ENCODE measurements at places on chromosomes 5 and 9.

GRCh38 chr5:50406877-50407276 is 34.2 kb downstream of the EMB start:
- DNase-seq: no peak

DNA sequence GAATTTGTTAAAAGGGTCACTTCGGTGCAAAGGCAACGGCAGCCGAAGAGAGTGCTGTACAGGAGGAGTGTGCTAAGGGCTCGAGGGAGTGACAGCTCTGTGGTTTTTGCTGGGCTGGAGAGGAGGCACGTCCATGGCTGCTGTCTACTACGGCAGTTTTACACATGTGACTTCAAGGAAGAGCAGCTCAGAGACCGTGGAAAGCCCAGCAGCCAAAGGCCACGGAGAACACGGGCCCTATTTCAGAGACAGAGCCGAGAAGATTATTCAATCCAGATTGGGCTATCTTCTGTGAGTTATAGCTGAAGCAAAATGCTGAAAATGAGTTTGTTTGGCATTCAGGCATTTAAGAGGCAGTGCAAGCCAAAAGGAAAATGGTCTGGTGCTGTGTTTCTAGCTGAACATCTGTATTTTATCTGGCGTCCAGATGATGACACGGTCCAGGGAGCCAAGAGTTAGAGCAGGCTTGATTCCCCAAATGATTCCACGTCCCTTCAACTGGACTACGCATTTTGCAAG is 96.4 kb downstream of the RFK start:
- DNase-seq: no peak

- DNase-seq: no peak
These were observed 50.4 kb upstream of the CKMT2 start for GRCh38 chr5:81182396-81183390.

- DNase-seq: peak; percentile 68
These were observed 180.6 kb downstream of the SNCAIP start for GRCh38 chr5:122492675-122493074.

- no peak for DNase-seq
These were observed 294.7 kb downstream of the ZSWIM6 start for GRCh38 chr5:61626639-61627282.

GRCh38 chr5:165410476-165410875 is 1905.1 kb downstream of the MAT2B start:
- no peak for DNase-seq

- peak; percentile 25 for DNase-seq
These were observed 226.4 kb downstream of the GNA14 start for GRCh38 chr9:77421506-77422265.

DNA sequence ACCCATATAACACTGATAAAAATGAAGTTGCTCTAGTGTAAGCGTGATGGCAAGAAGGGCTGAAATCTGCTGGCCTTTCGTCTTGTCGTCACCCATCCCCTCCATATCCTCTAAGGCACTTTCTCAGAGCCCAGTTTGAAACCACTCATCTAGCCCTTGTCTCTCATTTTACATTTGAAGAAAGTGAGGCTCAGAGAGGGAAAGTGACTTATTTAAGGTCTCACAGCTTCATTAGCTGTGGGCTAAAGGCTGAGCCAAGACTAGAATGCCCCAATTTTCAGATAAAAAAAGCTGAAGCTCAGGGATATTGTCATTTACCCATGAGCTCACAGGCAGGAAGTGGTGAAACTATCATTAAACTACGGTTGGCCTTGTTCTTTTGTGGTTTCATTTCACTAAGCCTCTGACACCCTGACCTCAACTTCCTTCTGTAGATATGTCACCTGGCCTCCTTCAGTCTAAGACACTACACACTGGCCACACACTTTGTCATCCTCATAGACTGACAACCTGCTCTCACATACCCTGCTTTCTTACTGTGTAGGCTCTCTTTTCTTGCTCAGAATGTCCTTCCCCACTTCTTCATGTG is 176.7 kb upstream of the DMAC1 start:
- no peak for DNase-seq

GRCh38 chr9:99513441-99514112 is 291.5 kb downstream of the SEC61B start:
- no peak for DNase-seq

DNA sequence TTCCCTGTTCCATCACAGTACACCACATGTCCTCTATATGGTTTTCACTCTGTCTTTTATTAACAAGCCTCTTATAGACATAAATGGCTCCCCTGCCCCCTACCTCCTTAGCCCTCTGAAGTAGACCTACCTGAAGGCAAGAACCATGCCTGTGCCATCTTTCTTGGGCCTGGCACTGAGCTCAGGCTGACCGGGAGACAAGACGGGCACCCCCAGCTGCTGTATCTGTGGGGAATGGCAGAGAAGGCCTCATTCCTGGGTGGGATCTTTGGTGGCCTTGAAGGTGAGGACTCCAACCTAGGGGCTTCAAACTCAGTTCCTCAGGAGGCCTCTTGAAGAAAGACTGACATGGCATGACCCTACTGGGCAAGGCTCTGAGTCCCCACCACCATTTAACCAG is 109.9 kb downstream of the GABBR2 start:
- DNase-seq: no peak

- no peak for DNase-seq
These were observed 104.7 kb downstream of the EFNA5 start for GRCh38 chr5:107565791-107566767.

DNA sequence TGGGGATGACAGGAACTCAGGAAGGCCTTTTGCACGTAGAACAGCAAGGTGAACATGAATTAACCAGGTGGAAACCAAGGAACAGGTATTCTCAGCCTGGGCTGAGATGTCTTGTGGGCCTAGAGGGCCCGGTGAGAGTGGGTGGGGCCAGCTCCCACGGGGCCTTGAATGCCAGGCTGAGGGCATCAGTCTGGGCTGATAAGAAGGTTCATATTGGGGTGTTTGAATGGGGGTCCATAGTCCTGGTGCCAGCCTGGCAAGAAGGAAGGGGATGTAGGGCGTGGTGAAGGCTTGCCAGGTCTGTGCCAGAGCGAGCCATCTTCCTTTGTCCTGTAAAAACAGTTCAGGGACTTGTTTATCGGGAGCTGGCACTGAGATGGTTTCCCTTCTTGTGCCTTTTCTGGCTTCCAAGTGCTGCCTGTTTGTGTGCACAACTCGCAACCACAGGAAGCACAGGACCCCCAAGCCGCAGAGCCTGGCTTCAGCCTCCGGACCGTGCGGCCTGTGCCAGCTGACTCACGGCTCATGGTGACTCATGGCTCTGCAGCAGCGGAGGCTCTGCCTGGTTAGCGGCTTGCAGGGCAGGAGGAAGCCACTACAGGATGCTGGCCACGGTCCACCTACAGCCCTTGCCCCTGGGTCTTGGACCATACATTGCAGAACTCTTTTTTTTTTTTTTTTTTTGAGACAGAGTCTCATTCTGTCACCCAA is 2.4 kb downstream of the CARD19 start:
- no peak for DNase-seq

- DNase-seq: peak; percentile 7
These were observed 1137.8 kb downstream of the CDH18 start for GRCh38 chr5:18850216-18850615.

GRCh38 chr5:2199697-2200096 is 317.0 kb upstream of the IRX4 start:
- DNase-seq: no peak

DNA sequence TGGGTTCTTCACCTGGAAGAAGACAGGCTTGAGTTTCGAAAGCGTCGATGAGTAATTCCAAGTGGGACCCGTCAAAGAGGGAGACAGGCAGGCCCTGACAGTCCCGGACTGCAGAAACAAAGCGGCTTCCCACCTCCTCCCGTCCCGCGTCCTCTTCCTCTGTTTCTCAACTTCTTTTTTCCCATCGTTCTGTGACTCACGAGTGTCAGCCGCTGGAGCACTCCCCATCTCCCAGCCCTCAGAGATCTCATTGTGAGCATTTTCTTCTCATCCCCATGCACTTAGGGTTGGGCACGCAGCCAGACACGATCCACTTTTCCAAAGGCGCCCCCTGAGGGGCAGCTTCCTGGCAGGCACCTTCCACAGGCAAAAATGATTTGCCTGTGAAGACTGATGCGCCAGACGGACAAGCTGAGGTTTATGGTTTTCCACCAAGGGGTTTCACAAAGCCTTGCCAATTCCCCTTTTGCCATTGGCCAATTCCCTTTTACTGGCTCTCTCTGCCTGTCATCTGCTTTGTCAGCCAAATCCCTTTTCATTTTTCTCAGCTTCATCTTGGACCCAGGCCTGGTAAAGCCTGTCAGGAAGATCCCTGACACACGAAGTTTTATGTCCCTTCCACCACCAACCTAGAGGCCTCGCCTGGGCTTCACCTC is 86.5 kb upstream of the ANKRD55 start:
- DNase-seq: no peak

GRCh38 chr9:87682085-87682484 is 43.8 kb upstream of the CTSL start:
- no peak for DNase-seq

- no peak for DNase-seq
These were observed 33.0 kb upstream of the HOMER1 start for GRCh38 chr5:79546782-79547428.

GRCh38 chr9:109830545-109830944 is 50.5 kb downstream of the PALM2AKAP2 start:
- no peak for DNase-seq

GRCh38 chr9:128809831-128810230 is 8.5 kb upstream of the ENDOG start:
- DNase-seq: no peak

DNA sequence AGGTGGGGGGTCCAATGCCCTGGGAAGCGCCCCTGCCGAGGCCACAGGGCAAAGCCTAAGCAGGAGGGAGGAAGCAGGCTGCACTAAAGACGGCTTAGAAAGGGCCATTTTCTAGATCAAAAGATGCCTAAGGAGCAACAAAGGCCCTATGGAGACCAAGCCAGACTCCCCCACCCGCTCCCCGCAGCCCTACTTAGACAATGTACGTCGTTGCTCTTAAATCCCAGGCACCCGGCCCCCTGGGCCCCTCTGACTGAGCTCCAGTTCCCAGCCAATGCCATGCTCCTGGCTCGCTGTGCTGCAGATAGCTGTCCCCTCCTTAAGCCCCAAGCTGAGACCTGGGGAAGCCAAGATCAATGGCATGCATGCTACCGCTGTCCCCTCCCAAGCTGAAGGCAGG is 10.3 kb downstream of the IPPK start:
- DNase-seq: no peak

DNA sequence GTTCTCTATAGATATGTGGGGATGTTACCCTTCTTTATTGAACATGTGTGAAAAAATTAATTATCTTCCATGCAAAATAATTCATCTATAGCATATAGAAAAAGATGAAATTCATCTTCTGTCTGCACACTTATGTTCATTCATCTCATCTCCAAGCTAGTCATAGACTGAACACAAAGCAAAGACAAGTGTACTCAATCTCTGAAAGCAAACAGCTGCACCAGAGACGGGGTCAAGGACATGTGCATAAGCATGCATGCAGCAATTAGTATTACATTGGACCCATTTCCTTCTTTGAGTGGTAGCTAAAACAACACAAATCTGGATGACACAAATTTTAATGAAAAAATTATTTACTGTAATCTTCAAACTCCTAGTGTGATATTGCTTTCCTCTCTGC is 547.0 kb upstream of the COX7C start:
- DNase-seq: no peak

- peak; percentile 22 for DNase-seq
These were observed 45.1 kb upstream of the PJA2 start for GRCh38 chr5:109454731-109455505.

- no peak for DNase-seq
These were observed 374.9 kb downstream of the MAT2B start for GRCh38 chr5:163880302-163880701.

DNA sequence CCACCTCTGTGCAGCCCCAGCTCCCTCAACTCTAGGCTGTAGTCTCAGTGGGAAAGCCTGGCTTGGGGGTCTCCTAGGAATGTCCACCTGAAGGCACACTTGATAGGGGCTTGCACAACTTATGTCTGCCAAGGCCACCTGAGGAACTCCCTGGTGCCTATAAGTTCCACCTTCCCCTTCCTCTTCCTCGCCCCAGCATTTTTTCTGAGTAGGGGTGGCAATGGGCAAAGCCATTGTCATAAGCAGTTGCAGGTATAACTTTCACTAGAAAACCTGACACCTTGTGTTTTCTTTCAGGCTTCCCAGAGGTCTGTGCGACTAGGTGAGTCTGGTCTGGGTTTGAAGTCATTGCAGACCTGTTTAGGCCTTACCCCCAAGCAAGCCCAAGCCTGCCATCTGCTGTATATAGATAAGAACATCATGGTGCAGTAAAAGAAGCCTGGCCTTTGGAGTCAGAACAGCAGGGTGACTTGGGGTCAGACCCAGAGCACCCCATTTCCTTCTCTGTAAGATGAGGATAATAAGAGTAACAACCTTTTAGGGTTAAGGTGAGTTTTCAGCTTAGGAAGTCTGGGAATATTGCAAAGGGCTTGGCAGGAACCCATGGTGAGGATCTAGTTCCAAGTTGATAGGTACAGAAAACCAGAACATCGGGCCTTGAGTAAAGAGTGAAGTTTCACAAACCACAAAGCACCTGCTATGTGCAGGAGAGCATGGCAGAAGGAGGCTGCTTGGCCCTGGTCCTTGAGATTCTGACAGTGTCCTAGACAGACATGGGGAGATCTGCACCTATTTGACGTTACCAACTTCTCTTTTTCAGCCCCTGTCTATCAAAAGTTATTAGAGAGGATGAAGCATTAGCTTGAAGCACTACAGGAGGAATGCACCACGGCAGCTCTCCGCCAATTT is 33.8 kb downstream of the TGFBI start:
- peak; percentile 86 for DNase-seq

GRCh38 chr5:142120247-142120935 is 11.8 kb downstream of the NDFIP1 start:
- no peak for DNase-seq

GRCh38 chr5:2746561-2747032 is 4.9 kb downstream of the IRX2 start:
- DNase-seq: no peak

DNA sequence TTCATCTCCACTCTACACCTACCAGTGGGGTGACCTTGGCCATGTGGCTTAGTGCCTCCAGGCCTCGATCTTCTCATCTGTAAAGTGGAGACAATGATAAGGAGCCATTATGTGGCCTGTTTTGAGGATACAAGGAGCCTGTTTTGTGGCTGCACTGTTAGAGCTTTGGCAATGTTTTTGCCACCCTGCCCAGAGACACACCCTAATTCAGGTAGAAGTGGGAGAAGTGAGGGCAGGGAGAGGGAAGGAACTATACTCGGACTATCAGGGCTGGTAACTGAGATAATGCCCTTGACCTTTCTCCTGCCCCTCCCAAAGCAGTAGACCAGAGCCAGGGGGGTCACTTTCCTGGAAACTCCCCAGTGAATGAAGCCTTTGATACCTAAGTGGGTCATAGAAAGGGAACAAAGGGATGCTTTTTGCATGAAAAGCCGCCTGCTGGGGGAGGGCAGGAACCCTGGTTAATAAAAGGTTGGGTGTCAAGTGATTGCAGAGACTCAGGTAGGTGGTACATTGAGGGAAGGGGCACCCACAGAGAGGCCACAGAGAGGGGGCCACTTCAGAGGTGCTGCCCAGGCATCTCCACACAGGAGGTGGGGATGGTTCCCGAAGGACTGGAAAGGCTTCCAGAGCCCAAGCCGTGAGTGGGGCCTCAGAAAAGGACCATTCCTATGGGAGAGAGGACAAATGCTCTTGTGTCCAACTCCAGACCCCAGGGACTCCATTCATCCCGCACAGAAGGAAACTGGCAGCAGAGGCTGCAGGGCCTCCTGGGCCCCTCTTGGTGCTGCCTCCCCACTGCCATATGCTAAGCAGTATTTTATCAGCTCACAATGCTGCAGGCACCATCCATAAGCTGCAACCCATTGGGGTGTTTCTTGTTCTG is 42.3 kb upstream of the VDAC1 start:
- DNase-seq: no peak

All from mesendoderm (in vitro differentiated cells).